ENCODE measurements at places on chromosomes 7 and 10.

- no peak for DNase-seq
Observed at GRCh38 chr7:139168479-139168878, 59.0 kb upstream of the ZC3HAV1 start.

DNA sequence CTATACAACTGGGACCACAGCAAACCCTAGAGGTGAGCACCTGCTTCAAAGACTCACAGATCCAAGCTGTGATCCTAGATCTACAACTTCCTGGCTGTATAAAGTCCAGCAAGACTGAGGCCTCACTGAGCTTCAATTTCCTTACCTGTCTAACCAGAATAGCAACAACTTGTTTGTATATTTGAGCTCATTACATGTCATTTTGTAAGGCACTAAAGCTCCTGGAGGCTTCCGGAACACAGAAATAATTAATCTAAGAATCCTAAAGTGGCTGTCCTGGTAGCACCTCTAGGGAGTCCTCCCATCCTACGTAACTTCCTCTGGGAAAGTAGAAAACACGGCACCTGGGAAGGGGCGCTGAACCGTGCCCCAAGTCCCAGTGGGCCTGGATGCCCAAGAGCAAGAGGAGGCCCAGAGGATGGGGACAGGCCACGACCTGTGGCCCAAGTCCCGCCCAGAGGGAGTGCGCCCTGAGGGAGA is 39.4 kb downstream of the HK1 start:
- no peak for DNase-seq

DNA sequence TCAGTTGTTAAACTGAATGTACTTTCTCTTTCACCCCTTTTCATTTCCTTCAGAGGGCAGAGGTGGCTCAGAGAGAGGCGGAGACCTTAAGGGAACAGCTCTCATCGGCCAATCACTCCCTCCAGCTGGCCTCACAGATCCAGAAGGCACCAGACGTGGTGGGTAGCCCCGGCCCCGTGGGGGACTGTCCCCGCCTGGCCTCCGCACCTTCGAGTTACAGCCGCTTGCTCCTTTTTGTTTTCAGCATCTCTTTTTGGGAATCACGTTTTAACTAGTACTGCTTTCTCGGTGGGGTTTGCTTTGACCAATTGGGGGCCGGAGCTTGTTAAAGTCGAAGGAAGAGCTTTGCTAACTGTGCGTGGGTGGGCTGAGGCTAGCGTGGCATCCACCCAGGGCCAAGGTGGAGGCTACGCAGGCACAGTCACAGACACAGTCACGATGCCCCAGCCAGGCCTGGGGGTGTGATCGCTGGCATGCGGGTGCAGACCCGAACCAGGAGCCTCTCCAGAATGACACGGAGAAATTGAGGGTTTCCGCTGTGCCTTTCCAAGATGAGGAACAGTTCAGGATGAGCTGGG is 116.2 kb upstream of the SH2B2 start:
- no peak for DNase-seq

DNA sequence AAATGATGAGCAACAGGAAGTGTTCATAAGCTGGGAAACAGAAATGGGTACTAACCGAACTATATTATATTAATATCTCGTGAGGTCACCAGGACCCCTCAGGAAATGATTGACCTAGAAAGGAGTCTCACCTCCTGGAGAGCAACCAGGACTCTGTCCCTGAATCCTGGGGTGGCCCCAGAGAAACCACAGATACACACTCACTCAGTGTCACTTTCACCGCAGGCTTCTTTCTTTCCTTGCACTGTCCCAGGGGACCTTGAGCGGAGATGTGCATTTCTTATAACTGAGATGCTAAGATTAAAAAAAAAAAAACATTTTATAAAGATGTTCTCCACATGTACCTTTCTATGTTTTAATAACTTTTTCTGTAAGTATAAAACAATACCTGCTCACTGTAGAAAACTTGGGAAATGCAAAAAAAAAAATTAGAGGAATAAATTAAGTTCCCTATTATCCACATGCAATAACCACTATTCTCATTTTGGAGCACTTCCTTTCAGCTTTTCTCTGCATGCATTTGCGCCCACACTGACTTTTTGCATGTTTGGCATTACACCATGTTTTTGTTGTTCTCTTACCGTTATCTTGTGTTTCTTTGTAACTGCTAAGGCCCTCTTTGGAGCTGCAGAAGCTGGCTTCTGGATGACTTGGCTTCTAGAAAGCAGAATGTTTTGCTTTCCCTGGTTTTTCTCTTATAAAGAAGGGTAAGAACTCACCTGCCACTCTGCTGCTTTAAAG is 15.0 kb downstream of the NOD1 start:
- DNase-seq: no peak

GRCh38 chr10:15510963-15511362 is 139.9 kb upstream of the FAM171A1 start:
- no peak for DNase-seq
